ENCODE measurements at places on chromosomes 2 and 18. TPM values are rescaled to one million over a fixed set of nuclear protein-coding genes. Genes with fewer than 3 reads are reported as not detected.

GRCh38 chr2:15738225-15738546, 146.5 kb downstream of the DDX1 start:
- no peak for DNase-seq

GRCh38 chr2:168003876-168004275, 243.5 kb downstream of the STK39 start:
- DNase-seq, result no peak

GRCh38 chr2:105144941-105145300, 96.6 kb upstream of the GPR45 start:
- no peak for DNase-seq

DNA sequence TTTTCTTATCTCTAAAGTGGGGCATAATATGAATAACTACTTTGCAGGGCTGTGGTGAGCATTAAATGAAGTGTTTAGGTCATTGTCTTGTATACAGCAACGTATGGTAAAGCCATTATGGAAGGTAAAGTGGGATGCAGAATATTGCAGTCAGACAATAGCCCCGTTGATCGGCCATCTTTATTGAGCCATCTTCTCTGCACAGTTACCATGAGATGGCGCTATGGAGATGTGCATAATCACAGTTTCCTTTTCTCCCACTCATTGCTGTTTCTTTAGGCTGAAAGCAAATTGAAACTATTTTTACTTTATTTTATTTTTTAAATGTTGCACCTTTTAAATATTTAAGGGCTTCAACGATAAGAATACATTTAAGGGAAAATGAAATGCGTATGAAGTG, 108.9 kb downstream of the THSD7B start:
- DNase-seq, result no peak

GRCh38 chr2:99489063-99489760, 605 bp downstream of the REV1 start:
- DNase-seq, result peak; percentile 48

Gene NAT8
- total RNA-seq, result not detected

Gene TNFRSF11A
- total RNA-seq, result 0.66 TPM

Gene MITD1
- total RNA-seq, result 28.8 TPM

DNA sequence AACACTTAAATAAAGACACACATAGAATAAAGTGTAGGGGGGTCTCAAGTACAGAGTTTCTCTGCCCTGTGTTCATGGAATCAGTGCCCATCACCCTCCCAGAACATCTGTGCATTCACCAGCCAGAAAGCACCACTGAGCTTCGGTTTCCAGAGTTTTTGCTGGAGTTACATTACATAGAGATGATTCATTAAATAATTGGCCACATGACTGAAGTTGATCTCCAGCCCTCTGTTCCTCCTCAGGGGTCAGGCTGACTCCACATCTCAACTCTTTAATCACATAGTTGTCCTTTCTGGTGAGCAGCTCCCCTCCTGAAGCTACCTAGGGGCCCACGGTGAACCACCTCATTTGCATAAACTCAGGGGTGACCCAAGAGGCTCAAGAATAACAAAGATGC, 129.8 kb downstream of the METTL4 start:
- no peak for DNase-seq

GRCh38 chr2:240183006-240183874, 42.8 kb upstream of the OTOS start:
- DNase-seq, result no peak

- no peak for DNase-seq
Observed at GRCh38 chr2:75952173-75952572, 241.5 kb upstream of the GCFC2 start.

GRCh38 chr2:173697929-173698328, 267.2 kb downstream of the SP3 start:
- DNase-seq, result no peak

Gene TDRD15
- not detected for total RNA-seq

DNA sequence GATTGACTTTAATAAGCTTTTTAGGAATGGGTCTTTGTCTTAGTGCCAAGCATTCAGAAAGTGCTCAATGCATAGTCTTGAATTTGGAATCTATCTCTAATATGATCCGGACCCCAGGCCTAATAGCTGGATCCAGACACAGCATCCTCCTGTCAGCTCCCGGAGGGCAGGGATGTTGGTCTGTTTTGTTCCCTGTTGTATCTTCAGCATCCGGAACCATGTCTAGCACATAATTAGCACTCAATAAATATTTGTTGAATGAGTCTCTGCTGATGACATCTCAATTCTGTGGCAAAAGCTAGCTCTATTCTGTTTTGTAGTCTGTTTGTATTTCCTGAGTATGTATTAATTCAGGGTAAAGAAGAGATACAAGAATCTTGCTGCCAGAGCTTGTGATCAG, 169.1 kb downstream of the DCDC2C start:
- DNase-seq, result no peak

- no peak for DNase-seq
Observed at GRCh38 chr18:5106730-5107129, 90.3 kb downstream of the AKAIN1 start.

Gene NBAS
- total RNA-seq, result 124 TPM

Data from fibroblast of lung (primary cell).